ENCODE measurements at places on chromosomes 5 and 9.

- no peak for DNase-seq
Measured at GRCh38 chr9:136997830-136998234, 1.5 kb upstream of the CLIC3 start.

DNA sequence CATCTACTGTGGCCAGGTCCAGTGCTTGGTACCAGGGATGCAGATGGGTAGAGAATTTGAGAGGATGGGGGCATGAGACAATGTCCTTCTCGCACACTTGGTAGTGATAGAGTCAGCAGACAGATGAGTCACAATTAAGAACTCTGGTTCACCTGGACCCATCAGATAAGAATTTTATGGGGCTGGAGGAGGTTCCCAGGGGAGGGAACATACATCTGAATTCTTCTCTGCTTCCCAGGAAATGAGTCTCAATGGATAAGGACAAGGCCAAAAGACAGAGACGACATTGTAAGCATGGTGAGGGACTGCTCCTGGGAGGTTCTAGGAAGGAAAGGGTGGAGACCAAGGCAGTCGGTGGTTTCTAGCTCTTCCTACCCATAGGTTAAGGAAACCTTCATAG, 5.3 kb downstream of the SLC4A9 start:
- DNase-seq: no peak

DNA sequence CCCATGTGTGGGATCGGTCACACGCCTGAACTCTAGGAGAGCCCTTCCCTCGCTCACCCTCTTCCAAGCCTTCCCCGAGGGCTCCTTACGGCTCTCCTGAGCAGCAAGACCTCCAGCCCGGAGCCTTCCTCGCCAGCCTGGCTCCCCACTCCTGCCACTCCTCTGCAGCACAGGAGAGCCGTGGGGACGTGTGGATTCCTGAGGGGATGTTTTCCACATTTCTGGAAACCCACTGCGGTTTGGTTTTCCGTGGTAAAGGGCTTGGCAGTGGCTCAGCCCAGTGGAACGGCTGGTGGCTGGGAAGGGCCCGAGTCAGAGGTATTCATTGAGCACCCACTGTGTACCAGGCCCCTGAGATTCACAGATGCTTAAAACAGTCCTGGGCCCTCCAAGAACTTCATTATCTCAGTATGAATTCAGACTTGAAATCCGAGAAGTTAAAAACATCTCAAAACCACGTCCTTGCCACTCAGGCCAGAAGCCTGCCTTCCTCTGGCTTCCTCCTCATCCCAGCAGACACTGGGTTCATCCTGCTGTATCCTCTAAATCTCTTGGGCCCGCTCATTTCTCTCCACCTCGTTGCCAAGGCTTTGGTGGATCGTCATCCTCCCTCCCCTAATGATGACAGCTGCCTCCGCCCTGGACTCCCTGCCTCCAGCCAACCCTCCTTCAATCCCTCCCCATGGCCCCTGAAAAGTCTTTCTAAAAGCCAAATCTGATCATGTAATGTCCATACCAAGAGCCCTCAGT, 109.6 kb downstream of the FGF18 start:
- DNase-seq: no peak

GRCh38 chr9:124355039-124355940, 60.0 kb downstream of the PSMB7 start:
- DNase-seq: no peak

GRCh38 chr9:118651511-118651910, 717.7 kb downstream of the BRINP1 start:
- no peak for DNase-seq

- DNase-seq: no peak
Measured at GRCh38 chr9:81460693-81461092, 228.7 kb downstream of the TLE1 start.

GRCh38 chr5:109743770-109744212, 54.1 kb downstream of the MAN2A1 start:
- peak; percentile 94 for DNase-seq

DNA sequence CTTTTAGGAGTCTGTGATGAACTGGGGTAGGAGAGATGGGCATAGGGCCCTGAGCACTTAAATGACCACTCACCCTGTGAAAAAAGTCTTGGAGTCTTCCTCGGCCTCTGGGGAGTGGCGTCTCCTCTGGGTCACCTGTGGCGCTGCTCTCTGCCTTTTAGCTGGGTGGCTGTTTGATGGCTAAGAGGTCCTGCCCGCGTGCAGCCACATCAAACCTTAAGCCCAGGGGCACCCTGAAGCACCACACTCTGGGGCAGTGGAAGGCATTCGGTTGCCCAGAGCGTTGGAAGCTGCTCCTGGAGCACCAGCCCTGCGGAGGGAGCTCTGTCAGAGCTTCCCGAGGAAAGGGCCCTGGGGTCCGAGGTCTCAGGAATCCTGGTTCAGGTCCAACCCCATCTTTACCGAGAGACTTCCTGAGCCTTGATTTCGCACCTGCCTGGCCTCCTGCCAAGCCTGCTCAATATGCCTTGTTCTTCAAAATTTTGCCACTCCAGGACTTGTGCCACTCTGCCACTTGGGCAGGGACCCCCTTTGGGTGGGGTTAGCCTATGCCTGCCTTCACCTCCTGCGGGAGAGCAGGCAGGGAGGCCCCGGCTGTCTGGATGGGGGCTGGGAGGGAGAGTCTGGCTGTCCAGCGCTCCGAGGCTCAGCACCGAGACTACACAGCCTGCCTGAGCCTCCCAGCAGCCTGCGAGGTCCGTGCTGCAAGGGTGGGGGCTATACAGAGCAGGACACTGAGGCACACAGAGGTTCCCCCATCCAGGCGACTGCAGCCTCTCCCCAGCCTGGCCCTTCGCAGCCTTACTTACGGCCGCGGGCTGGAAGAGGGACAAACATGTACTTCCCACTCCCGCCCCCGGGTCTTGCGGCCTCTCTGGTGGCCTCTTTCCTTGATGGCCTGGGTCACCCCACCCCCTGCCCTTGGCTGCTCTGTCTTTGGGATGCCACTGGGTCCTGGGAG, 63.4 kb upstream of the RNU6ATAC start:
- no peak for DNase-seq

DNA sequence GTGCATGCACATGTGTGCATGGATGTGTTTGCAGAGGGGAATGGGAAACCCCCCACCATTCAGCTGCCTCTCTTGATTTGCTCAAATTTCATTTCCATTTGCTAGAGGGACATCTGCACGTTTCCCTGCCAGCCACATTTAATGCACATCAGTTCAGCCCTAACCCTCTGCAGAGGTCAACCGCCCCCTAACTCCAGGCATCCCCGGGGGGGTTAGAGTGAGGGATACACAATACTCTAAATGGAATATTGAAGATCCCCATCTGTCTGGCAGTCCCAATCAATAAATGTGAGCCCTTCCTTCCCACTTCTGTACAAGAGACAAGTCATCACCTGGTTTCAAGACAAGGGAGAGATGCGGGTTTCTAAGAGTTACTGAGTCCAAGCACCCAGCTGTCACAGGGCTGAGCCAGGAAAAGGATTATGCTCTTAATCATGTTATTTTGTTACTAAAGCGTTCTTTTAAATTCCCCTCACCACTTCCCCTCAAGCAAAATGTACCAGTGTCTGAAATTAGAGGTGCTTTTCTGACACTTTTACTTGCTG, 134.1 kb downstream of the SEMA6A start:
- no peak for DNase-seq

All from AG04449 (cell line).